ENCODE measurements at places on chromosomes 6 and 20.

DNA sequence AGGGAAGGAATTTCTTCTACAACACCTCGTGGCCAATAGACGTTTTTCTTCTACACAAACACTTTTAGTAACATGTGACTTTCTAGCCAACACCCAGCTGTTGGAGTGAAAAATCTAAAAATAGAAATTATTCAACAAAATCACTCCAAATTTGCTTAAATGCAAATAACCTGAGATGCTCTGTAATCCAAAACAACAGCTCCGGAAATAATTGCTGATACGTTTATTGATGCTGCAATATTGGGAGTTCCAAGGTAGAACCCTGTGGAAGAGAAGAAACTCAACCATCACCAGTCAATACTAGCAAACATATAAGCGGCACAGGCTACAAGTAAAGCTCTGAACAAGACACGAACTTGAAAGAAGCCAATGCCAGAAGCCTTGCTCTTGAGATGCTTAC is 230.6 kb downstream of the ALDH8A1 start:
- H3K27ac ChIP-seq: no peak overlapping the region
- no peak for DNase-seq
- H3K4me3 ChIP-seq: no peak overlapping the region
- no peaks in the 10 kb centered on the region for H3K36me3 ChIP-seq
- H3K27me3 ChIP-seq: peaks cover 9% of the 10 kb centered on the region

DNA sequence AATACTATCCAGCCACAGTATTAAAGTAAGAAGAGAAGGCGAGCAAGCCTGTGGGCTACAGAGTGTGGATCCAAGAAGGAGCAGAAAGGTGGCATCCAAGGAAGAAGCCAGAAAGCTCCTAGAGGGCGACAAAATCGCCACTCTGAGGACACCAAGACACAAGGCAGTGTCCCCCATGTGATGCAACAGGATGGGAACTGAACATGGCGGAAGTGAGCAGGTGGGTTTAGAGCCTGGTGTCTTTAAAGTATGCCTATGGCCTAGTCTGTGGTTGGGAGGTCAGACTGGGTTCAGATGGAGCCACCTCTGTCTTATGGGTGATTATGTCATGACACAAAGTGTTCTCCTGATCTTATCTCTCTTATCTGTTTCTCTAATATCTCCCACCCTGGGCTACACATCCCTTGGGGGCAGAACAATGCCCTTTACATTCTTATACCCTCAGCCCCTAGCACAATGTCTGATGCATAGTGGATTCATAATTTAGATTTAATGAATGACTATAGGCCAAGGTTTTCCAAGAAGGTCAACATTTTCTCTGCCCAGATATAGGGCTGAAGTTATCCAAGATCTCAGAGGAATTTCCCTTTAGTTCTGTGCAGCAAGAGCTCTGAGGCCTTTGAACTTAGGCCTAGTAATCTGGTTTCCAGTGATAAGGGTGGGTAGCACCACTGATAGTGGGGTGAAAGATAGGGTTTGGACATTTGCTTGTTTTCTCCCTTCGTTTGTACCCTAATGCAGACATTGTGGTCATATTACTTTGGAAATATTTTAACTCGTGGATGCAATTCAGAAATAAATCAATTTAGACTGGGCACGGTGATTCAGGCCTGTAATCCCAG is 167.3 kb upstream of the AKIRIN2 start:
- DNase-seq: no peak
- no peaks in the 10 kb centered on the region for H3K27me3 ChIP-seq
- no peaks in the 10 kb centered on the region for H3K4me1 ChIP-seq

DNA sequence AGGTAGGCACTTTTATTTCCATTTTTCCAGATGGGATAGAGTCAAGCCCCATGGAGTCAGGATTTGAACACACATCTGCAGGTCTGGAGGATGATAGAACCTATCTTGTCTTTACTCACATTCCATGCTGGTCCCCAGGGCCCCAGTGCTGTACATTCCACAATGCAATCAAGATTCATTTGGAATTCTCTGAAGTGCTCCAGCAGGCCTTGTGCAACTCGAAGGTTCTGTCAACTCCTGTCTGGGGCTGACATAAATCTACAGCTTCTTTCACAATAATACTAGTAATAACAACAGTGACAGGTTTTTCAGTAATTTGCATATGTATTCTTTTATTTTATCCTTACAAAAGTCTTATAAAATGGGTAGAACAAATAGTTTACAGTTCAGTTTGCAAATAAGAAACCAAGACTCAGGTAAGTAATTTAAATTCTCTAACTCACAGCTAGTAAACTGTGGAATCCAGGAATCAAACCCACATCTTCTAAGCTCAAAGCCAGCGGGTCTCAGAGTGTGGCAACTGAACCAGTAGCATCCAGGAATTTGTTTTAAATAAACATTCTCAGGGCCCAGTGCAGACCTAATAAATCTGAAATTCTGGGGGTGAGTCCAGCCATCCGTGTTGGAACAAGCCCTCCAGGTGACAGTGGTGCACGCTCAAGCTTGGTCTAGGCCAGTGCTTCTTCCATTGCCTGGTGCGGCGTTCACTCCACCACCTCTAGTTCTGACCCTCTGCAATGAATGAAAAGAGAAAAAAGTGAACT is 137.0 kb upstream of the TNFAIP3 start:
- H3K36me3 ChIP-seq: no peaks in the 10 kb centered on the region
- no peaks in the 10 kb centered on the region for H3K27me3 ChIP-seq
- H3K4me1 ChIP-seq: no peaks in the 10 kb centered on the region
- no peak overlapping the region for H3K27ac ChIP-seq

DNA sequence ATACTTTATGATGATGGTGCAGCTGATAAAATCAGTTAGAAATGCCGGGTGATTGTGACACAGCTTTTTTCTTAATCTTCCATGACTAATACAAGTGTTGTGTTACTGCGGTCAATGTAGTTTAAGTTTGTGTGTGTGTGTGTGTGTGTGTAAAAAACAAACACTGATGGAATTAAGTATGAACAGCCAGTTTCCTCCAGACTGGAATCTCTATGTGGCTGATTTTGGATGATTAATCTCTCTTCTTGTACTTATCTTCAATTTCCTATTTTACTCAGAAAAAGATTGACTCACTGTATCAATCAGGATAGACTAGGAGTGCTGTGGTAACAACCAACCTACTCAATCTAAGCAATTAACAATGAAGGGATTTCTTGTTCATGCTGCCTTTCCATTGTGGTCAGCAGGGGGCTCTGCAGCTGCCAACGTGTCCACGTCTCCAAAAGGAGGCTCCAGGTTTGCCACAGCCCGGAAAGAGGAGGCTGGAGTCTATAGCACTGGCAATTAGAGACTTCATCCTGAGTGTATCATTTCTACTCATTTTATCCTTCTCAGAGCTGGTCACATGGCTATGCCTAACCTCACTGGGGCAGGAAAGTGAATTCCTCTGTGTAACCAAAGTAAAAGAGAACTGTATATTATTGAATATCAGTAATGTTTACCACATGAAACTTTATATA is 107.7 kb downstream of the CD109 start:
- no peak for DNase-seq
- no peaks in the 10 kb centered on the region for H3K4me1 ChIP-seq
- H3K4me3 ChIP-seq: no peak overlapping the region
- H3K27me3 ChIP-seq: no peaks in the 10 kb centered on the region

- no peak overlapping the region for H3K4me3 ChIP-seq
- H3K4me1 ChIP-seq: peaks cover 11% of the 10 kb centered on the region
- no peak for DNase-seq
- no peaks in the 10 kb centered on the region for H3K36me3 ChIP-seq
Measured at GRCh38 chr6:37238381-37238780, 19.2 kb upstream of the TBC1D22B start.

- H3K27ac ChIP-seq: no peak overlapping the region
- H3K36me3 ChIP-seq: no peaks in the 10 kb centered on the region
- no peaks in the 10 kb centered on the region for H3K4me1 ChIP-seq
- no peaks in the 10 kb centered on the region for H3K27me3 ChIP-seq
- H3K4me3 ChIP-seq: no peak overlapping the region
- no peak for DNase-seq
Measured at GRCh38 chr6:143823548-143823947, 19.6 kb upstream of the LTV1 start.

DNA sequence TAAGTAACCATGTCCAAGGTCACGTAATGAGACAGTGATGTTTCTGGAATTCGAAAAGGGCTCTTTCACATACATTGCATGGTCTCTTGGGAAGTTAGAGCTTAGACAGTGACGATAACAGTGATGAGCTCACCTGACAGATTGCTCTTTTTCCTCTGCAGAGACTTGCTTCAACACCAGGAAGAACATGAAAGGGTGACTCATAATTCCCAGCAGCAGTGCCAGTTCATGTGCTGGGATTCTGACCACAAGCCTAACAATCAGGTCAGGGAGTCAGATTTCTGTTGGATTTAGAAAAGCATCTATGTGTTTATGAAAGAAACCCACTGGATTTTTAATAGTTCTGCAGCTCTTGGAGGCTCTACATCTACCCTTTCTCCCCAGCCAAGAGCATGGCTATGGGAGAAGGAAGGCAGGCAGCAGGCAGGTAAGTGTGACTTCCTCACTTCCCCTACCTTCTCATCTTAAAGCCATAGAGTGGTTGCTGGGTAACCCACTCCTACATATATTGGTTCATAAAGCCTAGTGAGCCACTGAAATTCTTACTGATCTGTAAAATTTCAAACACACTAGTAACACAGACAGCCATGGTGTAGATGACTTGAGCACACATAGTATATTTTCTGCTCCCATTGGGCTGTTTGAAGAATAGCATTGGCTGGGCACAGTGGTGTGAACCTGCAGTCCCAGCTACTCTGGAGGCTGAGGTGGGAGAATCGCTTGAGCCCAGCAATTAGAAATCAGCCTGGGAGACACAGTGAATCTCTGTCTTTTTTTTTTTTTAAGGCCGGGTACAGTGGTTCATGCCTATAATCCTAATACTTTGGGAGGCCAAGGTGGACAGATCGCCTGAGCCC is 44.4 kb upstream of the LOC128125822 start:
- no peak overlapping the region for H3K27ac ChIP-seq
- peaks cover 6% of the 10 kb centered on the region for H3K4me1 ChIP-seq

- no peak for DNase-seq
- no peaks in the 10 kb centered on the region for H3K27me3 ChIP-seq
- no peak overlapping the region for H3K27ac ChIP-seq
- H3K36me3 ChIP-seq: no peaks in the 10 kb centered on the region
- H3K4me3 ChIP-seq: no peak overlapping the region
Measured at GRCh38 chr6:16800341-16800740, 39.1 kb upstream of the ATXN1 start.

DNA sequence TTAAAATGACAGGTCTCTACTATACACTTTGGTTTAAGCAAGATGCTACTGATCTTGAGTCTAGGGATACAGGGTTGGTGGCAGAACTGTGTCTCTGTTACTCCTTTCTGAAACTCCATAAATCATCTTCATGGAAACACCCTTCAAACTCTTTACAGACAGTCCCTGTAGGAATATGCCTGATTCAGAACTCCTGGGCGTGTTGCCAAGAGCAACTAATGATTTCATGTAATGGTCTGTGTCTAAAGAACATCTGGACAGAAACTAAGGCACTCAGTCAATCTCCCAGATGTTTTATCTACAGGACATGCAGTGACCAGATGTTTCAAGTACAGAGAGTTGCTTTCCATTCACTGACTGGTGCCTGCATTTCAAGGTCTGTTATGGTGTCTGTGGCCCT is 464.4 kb upstream of the CHD6 start:
- H3K27me3 ChIP-seq: no peaks in the 10 kb centered on the region
- no peak overlapping the region for H3K4me3 ChIP-seq
- H3K27ac ChIP-seq: no peak overlapping the region
- H3K36me3 ChIP-seq: no peaks in the 10 kb centered on the region

DNA sequence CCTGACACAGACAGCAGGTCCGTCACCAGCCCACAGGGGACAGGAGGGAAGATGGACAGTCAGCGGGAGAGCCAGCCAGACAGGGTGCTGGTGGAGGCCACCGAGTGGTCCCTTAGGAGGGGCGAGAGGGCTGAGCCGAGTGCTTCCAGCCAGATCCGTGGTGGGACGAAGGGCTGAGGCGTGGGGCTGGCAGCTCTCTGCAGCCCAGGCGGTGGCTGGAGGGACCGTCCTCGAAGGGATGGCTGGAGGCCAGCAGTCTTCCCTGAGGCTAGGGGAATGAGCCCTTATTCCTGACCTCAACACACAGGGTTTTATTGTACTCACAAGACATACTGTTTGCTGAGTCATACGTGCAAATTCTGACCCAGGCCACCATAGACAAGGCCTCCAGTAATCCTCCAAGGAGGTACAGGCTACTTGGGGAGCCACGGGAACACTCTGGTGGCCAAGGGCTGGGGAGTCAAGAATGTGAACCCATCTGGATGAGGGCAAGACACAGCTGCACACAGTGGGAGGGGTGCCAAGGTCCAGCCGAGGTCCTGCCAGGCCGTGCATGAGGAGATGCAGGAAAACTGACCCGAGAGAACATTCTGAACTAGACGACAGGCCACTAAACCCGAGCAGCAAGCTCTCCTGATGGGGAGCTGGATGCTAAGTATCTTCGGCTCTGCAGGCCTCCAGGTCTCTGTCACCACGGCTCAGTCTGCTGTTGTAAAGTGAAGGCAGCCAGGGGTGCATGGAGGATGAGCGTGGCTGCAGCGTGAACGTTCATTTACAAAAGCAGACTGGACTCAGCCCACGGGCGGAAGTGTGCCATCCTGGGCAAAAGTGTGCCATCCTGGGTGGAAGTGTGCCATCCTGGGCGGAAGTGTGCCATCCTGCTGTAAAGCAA is 242.5 kb downstream of the TTLL2 start:
- H3K27ac ChIP-seq: no peak overlapping the region
- H3K36me3 ChIP-seq: no peaks in the 10 kb centered on the region
- no peaks in the 10 kb centered on the region for H3K4me1 ChIP-seq
- no peak for DNase-seq
- H3K27me3 ChIP-seq: no peaks in the 10 kb centered on the region

DNA sequence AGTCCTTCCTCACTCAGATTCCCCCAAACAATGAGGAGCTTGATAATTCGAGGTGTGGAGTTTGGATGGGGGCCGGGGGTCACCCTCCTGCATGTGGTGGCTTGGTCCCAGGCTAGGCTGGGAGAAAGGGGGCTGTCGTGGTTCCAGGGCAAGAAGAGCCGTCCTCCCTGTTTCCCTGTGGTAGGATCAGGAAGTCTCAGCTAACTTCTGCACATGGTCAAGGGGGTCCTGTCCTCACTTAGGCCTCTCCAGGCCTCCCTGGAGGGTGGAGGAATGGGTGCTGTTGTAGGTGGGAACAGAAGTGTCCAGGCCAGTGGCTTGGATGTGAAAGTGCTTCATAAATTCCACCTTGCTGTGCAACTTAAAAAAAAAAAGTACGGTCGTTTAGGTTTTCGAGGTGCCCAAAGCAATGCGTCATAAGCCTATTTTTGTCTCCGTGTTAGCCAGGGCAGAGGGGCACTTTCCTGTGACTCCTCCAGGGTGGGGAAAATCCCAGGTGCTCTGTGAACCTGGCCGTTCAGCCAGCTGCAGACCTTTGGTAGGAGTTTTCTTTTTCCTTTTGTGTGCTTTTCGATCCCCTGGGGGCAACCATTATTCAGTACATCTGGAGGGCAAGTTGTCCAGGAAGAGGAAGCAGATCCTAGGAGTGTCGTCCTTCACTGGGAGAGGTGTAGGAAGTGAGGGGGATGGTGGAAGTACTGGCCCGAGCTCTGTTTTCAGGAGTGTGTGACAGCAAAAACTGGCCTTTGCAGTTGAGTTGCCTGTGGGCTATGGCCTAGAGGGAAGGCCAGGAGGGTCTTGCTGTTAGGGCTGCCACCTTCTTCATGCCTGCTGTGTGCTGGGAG is 9.6 kb downstream of the IGF2R start:
- H3K27ac ChIP-seq: peak overlapping the region; percentile 90
- no peaks in the 10 kb centered on the region for H3K36me3 ChIP-seq
- H3K27me3 ChIP-seq: no peaks in the 10 kb centered on the region
- peaks cover 88% of the 10 kb centered on the region for H3K4me1 ChIP-seq
- H3K4me3 ChIP-seq: peak overlapping the region; percentile 76

GRCh38 chr6:125485757-125486156 is 184.0 kb upstream of the HDDC2 start:
- H3K36me3 ChIP-seq: no peaks in the 10 kb centered on the region
- H3K4me3 ChIP-seq: no peak overlapping the region
- H3K27me3 ChIP-seq: peaks cover 4% of the 10 kb centered on the region
- no peak for DNase-seq
- H3K4me1 ChIP-seq: peaks cover 2% of the 10 kb centered on the region
